Bronchial epithelial cell (primary cell): ENCODE measurements at places on chromosomes 5 and 9.

DNA sequence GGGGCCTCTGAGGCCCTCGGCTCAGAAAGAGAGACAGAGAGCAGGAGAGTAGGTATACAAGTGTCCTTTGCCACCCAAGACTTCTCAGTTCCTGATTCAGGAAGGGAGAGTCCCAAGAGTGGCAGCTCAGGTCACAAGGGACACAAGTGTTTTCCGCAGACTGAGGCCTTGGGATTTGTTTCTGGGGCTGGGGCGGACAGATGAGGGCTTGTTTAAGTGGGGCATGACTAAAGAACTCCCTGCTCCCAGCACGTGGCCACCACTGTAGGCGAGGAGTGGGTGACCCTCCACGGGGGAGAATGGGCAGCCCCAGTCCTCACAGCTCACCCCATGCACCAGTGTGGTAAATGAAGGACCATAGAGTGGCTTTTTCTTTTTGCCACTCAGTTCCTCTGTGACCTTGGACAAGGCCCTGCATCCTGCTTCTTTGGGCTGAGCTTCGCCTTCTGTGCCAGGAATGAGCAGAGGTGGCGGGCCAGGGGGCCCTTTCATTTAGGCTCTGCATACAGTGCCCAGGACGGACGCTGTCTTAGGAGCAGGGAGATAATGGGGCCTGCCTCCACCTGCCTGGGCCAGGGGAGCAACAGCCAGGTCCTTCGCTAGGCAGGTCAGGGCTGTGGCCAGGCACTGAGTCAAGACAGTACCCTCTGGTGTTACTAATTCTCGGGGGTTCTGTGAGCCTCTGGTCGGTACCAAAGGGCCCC, 50.8 kb downstream of the AMBP start:
- no peak for DNase-seq

GRCh38 chr5:14331386-14331781, 188.2 kb downstream of the TRIO start:
- no peak for DNase-seq

GRCh38 chr5:334903-335739, 13.6 kb downstream of the AHRR start:
- no peak for DNase-seq

- DNase-seq, result no peak
Observed at GRCh38 chr9:90770182-90770738, 31.4 kb upstream of the SYK start.

- DNase-seq, result no peak
Observed at GRCh38 chr5:29744618-29745017, 1448.9 kb upstream of the CDH6 start.

DNA sequence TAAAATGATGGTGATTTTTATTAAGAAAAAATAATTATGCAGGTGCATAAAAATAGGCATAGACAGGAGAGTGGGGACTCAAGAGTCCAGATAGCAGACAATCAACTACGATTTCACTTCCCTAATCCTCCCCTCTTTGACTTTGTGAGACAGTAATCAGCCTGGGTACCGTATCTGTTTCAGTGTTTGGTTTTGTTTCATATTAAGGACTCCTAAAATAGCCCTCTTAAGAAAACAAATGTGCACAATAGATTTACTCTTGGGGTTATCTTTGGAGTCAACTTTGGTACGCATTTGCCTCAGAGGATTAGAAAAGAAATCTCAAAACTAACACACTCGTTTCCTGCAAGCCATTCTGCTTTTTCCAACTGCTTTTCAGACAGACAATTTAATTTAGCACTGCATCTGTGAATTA, 96.3 kb downstream of the ZNF608 start:
- DNase-seq, result no peak

DNA sequence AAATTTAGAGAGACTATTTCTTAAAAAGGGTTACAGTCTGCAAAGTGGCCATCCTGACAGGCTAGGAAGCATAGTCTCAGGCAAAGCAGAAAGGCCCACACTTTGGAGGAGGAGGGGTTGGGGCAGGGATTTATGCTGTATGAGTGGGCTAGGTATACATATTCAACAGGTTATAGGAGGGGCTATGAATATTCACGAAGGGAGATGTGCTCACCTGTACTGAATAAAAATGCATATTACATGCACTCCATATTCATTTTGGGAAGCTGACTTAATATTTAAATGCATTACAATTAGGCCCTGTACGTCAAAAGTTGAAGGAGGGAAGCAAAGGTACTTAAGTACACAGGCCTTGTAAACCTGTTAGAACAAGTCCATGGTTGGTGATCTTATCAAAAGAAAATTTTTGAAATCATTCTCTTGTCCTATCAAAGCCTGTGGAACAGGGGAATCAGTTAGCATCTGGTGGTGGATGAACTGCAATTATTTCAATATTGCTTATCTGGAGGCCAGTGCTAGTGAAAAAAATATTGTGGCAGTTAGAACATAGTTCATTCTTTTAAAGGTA, 1.6 kb downstream of the CENPP start:
- DNase-seq, result peak; percentile 81

- no peak for DNase-seq
Observed at GRCh38 chr5:74226716-74227485, 413.6 kb downstream of the ENC1 start.

GRCh38 chr5:154484393-154485095, 6.5 kb upstream of the HAND1 start:
- no peak for DNase-seq

- DNase-seq, result no peak
Observed at GRCh38 chr5:39700523-39700922, 275.7 kb upstream of the DAB2 start.

GRCh38 chr5:109866051-109866450, 176.3 kb downstream of the MAN2A1 start:
- DNase-seq, result peak; percentile 79

DNA sequence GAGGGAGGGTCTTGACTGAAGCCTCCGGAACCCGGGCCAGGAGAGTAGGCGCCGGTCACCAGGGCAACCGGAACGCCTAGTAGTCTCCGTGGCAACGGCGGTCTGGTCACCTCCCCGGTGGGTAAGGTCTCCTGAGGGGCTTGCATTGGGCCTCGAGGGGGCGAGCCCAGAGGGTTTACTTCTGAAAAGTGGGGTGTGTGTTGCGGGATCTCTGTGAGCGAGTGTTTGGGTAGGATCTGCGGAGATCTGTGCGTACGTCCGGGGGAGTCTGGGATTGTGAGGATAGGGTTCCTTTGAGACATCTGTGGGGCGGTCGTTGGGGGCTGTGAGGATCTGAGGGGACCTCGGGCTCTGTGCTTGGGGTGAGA, at the start of gene FAM221B:
Gene FAM221B (minus strand): TSS at position 17 of the 368 bp plus-strand sequence. CDS start 2,571 bp downstream, outside the sequence.
- DNase-seq, result no peak

DNA sequence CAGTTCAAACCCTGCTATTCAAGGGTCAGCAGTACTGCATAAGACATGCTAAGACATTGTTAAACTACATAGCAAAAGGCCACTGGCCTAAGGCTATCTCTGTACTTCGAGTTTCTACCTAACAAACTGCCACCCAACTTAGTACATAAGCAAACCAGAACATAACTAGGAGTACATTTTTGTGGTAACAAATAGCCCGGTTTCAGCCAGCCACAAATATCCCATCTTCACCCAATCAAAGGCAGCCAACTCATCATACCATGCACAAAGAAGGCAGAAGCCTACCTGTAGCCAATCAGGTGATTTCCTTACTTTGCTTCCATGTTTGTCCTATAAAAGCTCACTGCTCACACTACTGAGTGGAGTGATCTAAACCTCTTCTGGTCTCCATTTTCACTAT, 201.4 kb downstream of the SMARCA2 start:
- DNase-seq, result peak; percentile 48

DNA sequence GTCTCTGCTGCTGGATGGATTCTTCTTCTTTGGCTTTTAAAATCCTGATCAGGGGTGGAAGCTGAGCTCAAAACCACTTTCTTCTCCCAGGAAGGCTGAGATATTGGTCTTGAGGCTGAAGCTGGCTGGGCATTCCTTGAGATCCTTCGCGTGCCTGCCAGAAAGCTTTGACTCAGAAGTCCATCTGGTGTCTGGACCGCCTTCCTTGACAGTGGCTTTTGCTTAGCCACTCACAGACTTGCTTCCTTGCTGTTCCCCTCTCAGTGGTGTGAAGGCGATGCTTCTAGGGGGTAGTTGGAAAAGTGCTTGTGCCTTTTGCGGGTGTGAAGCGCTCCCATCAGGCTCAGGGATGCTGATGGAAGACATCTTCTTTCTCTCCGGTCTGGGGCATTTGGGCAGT, 45.9 kb downstream of the RGS3 start:
- DNase-seq, result no peak

DNA sequence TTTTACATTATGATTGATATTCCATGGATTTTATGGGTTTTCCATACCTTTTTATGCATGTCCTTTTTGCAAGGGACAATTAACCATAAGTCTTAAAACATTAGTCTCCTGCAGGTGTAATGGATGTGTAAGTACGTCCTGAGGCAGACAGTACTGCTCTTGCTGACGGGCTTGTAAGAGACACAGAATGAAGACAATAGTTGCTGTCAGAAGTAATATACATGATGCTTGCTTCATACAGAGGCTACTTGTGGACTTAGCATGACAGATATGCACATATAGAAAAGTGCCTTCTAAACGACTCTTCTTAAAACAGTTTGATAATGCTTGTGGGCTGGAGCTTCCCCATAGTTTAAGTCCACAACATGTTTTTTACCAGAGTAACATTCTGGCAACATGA, 182.7 kb downstream of the SPATA31D1 start:
- no peak for DNase-seq

- DNase-seq, result peak; percentile 55
Observed at GRCh38 chr9:131361202-131361833, 32.6 kb upstream of the PRRC2B start.

GRCh38 chr5:173452119-173452905, 124.1 kb upstream of the STC2 start:
- DNase-seq, result no peak

DNA sequence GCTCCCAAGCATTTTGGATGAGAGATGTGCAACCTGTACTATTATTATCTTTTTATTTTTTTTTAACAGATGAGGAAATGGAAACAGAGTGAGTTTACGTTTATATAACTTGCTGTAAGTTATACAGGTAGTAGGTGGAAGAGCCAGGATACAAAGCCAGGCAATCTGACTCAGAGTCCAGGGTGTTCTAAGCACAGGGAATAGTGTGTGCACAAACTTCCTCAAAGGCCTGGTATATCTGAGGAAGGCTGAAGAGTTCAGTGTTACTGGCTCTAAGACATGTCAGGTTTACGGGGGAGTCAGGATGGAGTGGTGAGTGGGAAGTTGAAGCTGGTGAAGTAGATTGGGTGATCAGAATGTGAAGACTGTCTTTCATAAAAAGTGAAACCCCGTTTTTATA, 353.6 kb downstream of the KDM4C start:
- no peak for DNase-seq

DNA sequence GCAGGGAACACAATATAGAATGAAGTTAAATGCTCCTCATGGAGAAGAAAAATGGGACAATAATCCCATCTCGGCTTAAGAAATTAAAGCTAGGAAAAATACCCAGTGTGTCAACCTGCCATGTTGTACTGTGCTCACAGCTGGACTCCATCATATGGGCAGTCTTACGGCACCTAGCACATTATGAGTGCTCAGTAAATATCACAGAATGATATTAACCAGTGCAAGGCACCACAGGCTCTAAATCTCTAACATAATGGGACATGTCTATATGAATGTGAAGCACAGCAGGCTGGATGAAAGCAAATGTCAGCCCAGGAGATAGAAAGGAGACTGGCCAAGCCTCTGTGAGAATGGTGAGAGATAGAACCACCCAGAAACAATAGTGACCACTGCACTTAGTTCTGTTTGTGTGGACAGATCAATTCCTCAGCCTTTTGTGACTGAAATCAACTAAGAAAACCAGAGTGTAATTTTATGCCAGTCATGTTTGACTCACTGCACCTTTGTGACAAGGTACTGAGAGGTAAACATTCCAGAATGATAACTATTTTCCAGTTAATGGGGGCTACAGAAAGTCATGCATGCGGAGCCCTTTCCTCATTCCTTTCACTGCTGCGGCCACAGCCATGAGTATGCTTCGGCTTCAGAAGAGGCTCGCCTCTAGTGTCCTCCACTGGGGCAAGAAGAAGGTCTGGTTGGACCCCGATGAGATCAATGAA, 140.4 kb upstream of the CDH6 start:
- DNase-seq, result peak; percentile 57

DNA sequence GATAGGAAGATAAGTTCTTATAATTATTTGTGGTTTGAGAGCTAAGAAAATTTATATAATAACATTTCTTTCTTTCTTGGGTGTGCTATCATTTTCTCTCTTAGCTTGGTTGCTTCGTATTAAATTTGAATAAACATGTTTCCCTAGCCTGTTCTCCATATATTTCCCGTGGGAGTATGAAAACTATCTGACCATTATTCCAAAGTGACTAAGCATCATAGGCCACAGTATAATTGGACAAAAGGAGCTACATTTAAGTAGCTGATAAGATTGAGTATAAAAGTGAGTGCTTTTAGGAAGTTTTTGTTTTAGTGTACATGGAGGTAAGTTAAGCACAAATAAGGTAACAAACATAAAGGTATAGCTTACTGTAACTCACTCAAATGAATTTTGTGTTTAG, 8.4 kb upstream of the OSMR start:
- DNase-seq, result no peak

DNA sequence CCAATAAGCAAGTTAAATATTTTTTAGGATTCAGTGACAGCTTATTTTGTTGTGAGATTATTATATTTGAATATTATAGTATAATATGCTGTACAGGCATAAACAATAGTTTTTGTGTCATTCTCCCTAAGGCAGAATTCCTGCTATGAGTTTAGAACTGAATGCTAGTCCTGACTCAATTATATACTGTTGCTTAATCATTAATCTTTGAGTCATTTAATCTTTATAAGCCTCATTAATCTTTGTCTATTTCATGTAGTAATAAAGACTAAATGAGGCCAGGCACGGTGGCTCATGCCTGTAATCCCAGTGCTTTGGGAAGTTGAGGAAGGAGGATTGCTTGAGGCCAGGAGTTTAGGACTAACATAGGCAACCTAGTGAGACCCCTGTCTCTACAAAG, 3.6 kb upstream of the DCP2 start:
- peak; percentile 52 for DNase-seq

DNA sequence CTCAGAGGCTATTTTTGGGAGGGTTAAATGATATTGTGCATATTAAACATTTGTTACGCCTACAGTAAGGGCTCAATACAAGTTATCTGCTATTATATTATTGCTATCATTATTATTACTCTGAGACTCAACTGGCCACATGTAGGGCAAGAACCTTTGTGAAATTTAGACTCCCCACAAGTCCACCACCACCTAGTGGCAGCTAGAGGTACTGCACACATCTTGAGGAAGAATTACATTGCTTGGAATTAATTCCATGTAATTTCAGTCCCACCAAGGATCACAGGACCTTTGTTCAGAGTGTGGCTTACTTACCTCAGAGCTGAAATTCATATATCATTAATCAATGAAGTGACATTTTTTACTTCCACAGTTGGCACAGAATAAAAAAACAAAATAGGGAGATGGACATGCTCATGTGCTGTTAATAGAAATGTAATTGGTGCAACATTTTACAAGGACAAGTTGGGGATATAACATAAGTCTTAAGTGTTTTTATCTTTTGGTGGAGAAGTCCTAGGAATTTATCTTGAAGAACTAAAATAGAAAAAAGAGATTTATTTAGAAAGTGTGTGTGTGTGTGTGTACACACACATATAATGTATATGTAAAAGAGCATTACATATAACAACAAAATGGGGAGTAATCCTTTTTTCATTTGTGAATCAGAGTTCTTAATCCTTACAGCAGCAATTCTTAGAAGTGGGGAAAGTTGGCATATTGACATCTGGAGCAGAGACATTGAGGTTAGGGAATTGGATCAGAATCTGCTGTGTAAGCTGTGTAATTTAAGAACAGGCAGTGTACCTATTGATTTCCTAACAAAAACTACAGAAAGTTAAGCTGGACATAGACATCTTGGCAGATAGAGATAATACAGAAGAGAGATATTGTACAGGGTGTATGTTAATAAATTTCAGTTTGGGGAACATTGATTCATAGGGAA, 11.2 kb downstream of the MSANTD3 start:
- DNase-seq, result peak; percentile 75

GRCh38 chr9:89956907-89957306, 352.1 kb downstream of the GADD45G start:
- DNase-seq, result no peak
